ENCODE measurements at places on chromosomes 1 and 21. TPM values are rescaled to one million over a fixed set of nuclear protein-coding genes. Genes with fewer than 3 reads are reported as not detected.

GRCh38 chr1:31460027-31460426, 47.0 kb downstream of the SERINC2 start:
- peak; percentile 25 for DNase-seq

DNA sequence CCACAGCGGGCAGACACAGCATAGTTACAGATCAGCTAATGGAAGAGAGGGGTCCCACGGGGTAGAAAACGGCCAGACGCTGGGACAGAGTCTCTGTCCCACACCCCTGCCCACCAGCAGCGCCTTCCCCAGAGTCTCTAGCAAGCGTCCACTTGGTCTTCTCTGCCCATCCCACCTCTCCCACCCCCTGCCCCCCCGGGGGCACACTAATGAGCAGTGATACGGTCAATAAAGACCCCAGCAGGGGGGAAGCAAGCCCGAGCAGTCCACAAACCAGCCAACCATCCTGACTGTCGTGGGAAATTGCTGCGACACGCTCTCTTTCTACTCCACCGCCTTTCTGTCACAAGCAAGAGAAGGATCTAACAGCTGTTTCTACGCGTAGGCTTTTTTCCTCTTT, 374.7 kb downstream of the NPHP4 start:
- DNase-seq, result no peak

GRCh38 chr1:47501069-47501468, 63.2 kb downstream of the FOXD2 start:
- DNase-seq, result no peak

- DNase-seq, result no peak
These were observed 159.0 kb downstream of the CASZ1 start for GRCh38 chr1:10637400-10637799.

DNA sequence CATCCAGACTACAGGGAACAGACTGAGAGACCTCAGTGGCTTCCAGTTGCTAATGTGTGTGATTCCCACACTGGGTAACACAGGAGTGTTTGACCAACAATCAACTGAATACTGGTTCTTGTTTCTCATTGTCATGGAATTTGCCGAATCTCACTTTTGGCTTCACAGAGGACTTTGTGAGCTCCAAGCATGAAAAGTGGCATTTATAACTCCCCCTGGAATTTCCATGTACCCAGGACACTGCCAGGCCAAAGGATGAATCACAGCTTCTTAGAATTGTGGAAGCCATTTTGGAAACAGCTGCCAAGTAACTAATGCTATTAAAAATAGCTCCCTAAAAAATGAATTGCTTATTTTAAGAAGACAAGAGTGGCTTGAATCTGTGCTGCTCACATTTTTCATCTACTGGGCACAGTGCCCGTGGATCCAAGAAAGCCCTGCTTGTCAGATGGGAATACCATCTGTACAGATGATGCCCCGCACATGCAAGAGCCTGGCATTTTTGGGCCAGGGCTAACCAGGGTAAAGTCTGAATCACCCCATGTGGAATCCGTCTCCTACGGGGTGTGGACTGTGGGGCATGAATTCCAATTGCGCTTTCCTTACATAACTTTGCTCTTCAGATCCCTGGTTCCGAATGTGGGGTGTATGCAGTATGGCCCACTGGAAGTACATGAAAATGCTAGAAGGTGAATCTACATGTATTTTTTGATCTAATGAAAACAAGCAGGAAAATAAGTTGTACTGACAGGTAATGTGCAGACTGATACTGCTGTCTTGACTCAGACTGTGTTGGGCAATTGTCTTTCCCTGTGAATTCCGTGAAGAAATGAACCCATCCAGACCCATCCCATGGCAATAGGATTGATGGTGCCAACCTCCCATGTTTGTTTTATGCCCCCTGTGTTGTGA, 487.3 kb downstream of the SIPA1L2 start:
- peak; percentile 52 for DNase-seq

DNA sequence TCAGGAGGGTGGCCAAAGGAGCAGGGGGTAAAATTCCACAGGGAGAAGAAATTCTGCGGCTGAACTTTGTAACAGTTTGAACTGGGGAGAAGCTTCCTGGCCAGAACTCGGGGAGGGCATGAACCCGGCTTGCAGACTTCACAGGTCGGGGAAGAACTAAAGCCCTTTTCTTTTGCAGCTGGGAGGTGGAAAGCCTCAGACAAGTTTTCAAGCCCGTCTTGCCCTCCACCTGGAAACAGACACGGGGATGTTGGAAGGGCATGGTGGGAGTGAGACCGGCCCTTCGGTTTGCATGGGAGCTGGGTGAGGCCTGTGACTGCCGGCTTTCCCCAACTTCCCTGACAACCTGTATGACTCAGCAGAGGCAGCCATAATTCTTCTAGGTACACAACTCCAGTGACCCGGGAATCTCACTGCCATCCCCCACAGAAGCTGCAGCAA, 11.3 kb downstream of the THEM4 start:
- DNase-seq, result peak; percentile 51

- peak; percentile 99 for DNase-seq
These were observed 4.6 kb downstream of the MAB21L3 start for GRCh38 chr1:116115476-116116439.

DNA sequence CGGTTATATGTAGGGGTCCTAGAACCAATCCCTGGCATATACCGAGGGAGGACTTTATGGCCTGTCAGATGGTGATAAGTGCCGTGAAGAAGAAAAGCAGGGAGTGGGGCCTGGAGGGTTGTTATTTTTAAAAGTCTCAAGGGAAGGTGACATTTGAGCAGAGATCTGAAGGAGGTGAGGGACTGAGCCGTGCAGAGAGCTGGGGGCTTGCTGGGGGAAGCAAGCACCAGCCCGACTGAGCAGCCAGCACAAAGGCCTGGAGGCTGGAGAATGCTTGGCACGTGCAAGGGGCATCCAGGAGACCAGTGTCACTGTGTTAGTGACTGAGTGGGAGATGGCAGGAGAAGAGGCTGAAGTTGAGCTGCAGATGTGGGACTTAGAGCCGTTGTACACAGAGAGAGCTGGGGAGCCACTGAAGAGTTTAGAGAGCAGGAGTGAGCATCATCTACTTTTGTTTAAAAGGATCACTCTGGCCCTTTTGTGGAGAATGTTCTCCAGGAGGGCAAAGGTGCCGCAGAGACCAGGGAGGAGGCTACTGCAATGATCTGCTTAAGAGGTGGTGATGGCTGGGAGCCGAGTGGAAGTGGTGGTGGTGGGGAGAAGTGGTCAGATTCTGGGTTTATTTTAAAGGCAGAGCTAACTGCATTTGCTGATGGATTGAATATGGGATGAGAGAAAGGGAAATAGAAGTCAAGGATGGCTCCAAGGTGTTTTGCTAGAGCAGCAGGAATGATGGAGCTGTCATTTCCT, 31.2 kb downstream of the PTPRU start:
- no peak for DNase-seq

- DNase-seq, result peak; percentile 83
These were observed 1.9 kb downstream of the ZYG11B start for GRCh38 chr1:52727956-52728656.

Gene RGS16
- total RNA-seq, result under 0.01 TPM

GRCh38 chr1:57404884-57405283, 19.0 kb downstream of the DAB1 start:
- no peak for DNase-seq

Gene COL24A1
- total RNA-seq, result under 0.01 TPM

DNA sequence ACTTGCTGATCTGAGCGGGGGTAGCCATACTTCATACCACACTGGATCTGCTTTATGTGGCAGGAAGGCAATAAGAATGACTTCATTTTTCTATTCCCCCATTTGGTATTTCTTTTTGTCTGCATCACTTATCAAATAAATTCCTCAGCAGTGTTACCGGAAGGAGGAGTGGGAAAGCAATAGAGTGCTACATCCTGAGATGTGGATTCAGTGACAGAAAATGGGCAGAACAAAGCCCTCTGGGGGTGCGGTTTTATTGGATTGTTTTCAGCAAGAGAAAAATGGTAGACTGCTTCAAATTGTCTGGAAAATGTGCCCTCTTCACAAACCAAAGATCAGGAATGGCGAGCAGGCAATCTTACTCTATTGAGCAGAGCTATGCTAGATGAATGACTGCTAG, 751.9 kb upstream of the NEGR1 start:
- DNase-seq, result no peak

- DNase-seq, result no peak
These were observed 52.7 kb downstream of the DIRAS3 start for GRCh38 chr1:67997746-67998145.
